COLO829 (cell line): ENCODE measurements at places on chromosomes 2 and 18.
A peak's percentile ranks its signal among the peaks of the same experiment; 100 is the strongest.

DNA sequence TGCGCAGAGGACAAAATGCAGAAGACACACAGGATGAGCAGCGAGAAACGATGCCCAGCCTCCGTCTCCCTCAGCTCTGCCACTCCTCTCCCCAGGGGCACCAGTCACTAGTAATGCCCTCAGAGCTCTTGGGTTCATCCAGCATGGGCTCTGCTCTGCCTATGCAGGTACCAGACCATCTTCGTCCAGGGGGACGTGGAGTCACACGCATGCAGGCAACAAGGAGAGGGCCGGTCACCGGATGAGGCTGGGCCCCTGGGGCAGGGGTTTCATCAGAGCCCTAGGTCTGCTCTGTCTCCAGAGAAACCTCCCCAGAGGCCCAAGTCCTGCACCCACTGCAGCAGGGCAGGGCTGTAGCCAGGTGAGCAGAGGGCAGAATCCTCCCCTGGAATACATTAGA, 23.9 kb downstream of the RAB31 start:
- DNase-seq: no peak

- no peak for DNase-seq
Measured at GRCh38 chr2:25505622-25506021, 163.9 kb upstream of the DNMT3A start.

DNA sequence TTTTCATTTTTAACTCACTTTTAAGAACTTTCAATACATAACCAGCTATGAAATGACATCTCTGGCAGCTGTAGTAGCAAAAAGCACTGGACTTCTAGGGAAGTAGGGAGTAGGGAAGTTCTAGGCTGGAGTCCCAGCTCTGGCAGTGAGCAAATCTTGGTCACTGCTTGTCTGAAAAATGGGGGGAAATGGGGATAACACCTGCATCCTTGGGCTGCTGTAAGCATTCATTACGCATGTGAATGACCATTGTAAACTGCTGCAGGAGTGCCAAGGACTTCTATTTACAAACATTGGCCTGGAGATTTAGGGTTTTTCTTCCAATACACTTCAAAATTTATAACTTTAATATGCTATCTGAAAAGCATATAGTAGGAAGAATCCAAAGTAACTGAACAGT, 972 bp upstream of the MPP4 start:
- no peak for DNase-seq

- DNase-seq: no peak
Measured at GRCh38 chr2:20555954-20556353, 94.9 kb downstream of the HS1BP3 start.

DNA sequence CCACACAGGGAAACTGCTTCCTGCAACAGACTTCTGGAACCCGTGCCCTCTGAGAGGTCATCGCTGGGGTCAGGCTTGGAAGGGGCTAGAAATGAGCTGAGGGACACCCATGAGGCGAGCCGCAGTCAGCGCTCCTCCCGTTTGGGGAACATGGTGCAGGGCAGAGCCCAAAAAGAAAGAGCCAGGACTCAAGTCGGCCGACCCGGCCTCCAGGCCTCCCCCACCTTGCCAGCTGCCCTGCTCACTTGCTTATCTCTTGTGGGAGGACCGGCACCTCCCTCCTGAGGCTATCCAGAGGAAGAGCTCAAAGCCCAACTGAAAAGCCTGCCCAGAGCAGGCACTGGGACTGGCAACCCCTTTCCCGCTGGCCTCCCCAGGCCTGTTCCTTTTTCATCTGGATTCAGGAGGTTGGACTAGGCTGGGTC, 43.6 kb downstream of the SCTR start:
- no peak for DNase-seq

GRCh38 chr2:170361090-170361936, 183.4 kb downstream of the MYO3B start:
- DNase-seq: peak; percentile 39

DNA sequence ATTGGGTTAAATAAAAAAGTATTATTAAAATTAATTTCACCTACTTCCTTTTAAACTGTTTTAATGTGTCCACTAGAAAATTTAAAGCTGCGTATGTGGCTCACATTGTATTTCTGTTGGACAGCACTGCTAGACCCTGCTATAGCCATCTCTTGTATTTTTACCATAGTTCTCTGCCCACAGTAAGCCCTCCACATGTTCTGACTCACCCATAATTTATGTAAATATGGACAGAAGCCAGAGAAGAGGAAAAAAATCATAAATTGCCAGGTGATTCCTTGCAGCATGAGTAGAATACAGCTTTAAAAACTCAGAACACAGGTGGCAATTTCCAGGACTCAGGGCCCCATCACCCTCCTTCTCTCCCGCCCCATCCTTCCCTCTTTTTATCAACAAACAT, 142.4 kb upstream of the MEX3C start:
- no peak for DNase-seq

GRCh38 chr18:76610933-76611749, 116.1 kb upstream of the ZNF516 start:
- no peak for DNase-seq

DNA sequence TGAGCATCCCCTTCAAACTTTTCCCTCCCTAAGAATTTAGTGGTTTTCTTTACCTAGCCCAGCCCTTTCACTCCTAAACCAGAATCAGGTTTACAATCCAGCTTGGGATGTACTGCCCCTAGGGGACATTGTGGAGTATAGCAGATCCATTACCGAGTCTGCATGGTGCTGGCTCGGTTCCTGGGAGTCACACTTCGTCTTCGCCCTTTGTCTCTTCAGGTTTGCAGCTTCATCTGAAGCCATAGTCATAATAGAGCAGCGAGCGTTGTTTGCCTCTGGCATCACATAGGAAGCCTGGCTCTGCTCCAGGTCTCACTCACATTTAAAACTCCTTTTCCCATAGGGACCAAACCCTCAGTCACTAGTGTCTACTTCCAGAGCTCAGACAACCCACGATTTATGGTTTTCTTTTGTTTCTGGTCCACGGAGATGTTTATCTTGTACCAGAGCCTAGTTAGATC, 16.8 kb upstream of the LYPD6 start:
- DNase-seq: peak; percentile 50

DNA sequence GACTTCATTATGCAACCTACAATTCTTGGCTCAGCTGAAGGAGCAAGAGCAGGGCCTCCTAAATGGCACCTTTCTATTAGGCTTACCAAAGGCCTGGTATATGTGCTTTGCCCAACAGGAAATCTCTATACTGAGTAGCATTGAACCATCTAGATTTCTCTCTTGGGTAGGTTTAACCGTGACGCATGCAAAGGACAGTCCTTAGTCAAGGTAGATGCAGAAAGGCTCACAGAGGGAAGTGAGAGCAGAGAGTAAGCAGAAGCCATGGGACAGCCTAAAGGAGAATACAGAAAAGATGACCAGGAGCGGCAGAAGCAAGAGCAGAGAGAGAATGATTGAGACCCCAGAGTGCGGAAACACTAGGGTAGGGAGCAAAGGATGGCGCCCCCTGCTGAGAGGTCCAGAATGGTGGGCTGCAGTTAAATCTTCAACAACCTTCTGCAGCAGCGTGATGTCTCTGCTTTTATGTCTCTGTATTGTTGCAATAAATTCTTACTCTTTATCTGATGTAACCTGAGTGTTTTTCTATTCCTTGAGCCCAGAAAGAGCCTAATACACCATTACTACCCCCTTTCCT, 4.7 kb upstream of the OSBPL1A start:
- no peak for DNase-seq

GRCh38 chr18:32258558-32259204, 68.8 kb downstream of the MEP1B start:
- no peak for DNase-seq

DNA sequence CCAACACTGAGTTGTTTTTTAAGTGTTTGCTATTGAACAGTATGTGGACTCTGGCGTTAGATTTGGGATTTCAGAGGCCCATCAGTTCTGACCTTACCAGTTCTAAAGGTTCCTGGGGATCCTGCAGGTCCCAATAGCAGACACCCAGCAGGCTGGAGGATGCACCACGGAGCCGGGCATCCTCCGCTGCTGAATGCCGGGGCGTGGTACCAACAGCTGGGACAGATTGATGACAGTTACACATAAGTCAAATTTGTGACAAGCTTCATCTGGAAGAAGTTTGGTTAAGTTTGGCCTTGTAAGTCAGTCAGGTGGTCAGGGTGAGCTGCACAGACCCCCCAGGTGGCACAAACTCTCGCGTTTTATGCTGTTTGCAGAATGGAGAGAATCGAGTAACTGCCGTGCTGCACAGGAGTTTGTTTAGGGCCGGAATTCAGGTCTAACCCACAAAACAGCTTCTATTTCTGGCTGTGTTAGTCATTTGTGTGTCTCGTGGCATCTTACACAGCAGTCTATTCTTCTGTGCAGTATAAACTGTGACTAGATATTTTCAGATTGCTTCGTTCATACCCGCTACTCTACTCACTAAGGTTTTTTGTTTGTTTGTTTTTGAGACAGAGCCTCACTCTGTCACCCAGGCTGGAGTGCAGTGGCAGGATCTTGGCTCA, 19.2 kb downstream of the CTDP1 start:
- peak; percentile 74 for DNase-seq

DNA sequence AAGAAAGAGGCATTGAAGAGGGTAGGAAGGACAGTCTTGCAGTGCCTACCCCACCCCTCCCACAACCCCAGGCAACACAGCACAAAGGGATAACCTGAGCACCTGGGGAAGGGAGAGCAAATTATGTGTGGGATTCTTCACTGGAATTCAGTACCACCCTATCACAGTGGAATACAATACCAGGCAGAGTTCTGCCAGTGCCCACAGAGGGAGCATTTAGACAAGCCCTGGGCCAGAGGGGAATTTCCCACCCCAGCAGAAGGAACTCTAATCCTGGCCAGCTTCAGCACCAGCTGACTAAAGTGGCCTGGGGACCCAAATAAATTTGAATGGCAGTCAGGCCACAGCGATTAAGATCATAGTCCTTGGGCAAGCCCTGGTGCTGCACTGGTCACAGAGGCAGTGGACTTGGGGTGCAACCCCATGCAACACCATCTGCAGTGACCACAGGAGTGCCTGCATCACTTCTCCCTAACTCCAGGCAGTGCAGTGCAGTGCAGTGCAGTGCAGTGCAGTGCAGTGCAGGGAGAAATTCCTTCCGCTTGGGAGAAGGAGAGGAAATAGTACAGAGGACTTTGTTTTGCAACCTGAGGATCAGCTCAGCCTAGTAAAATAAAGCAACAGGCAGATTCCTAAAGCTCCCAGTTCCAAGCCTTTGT, 147.8 kb upstream of the SRD5A2 start:
- no peak for DNase-seq

DNA sequence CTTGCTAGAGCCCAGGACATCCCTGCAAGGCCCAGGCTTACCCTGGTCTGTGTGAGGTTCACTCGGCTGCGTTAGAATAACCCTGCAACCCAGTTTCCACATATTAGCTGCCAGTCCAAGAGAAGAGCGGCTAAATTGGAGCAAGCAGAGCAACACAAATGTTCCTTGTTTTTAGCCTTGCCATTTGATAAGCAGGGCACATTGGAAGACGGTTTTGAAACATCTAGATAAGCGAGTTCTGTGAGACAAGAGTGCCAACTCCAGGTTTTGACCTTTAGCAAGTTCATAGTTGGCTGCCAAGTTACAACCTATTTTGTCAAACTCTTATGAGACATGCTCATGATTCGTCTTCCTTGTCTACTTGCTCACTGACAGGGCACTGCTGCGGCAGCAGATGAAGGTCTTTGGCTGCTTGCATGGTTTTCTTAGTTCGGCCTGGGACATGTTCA, 23.5 kb downstream of the DPP4 start:
- no peak for DNase-seq

GRCh38 chr2:44731505-44731904, 210.0 kb upstream of the SIX3 start:
- no peak for DNase-seq

- no peak for DNase-seq
Measured at GRCh38 chr2:216030216-216030615, 16.9 kb upstream of the MREG start.

GRCh38 chr2:162277381-162277780, 34.1 kb upstream of the FAP start:
- DNase-seq: no peak

GRCh38 chr2:175012516-175012915, 7.3 kb upstream of the CHN1 start:
- no peak for DNase-seq

GRCh38 chr2:151157000-151157735, 104.5 kb downstream of the RBM43 start:
- no peak for DNase-seq

GRCh38 chr2:196725218-196725617, 74.3 kb downstream of the GTF3C3 start:
- no peak for DNase-seq

DNA sequence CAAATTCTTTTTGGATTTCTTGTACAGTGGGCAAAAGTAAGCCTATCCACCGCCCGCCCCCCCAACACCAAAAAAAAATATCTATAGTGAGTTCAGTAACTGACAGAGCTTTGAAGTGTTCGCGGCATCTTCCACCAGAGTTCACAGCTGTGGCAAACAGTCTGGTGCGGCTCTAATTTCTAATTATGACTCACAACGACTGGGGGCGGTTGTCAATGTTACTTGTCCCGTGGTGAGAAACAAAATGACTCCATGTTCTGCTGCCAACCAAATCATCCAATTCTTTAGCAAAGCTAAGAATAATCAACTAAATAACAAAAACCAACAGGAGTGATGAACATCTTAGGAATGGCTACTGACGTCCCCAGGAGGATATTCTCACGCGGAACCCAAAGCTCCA, 392.5 kb upstream of the SALL3 start:
- DNase-seq: no peak

- DNase-seq: no peak
Measured at GRCh38 chr2:158772306-158773078, 22.6 kb upstream of the DAPL1 start.

DNA sequence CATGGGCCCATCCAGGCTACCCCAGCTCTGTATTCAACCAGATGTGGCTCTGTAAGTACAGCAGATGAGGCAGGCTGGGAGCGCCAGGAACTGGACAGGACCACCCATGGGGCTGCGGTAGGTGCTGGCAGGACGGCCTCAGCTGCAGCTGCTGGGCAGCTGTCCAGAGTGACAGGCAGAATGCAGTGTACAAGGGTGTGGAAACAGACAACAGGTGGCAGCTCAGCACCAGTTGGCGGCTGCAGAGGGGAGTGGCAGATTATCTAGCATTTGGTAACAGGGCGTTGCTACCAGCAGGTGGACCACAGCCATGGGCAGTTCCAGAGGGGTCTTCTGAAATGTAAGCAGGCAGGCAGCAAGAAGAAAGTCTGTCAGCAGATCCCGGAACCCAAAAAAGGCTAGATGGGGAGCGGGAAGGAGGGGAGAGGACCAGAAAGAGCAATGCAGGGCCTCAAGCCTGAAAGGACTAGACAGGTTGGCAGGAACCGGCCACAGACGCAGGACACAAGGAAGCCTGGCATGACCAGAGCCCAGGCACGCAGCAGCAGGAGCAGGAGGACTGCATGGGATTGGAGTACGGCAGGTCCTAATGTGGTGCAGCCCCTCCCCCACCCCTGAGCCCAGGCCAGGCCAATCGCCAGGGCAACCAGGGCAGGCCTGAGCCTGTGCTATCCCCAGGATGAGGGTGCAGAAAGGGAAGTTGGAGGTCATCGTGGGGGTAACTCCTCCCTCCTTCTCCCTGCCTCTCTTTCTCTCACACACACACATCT, 24.7 kb downstream of the PKDCC start:
- DNase-seq: no peak

GRCh38 chr2:189576396-189576795, 4.2 kb downstream of the SLC40A1 start:
- DNase-seq: no peak

GRCh38 chr18:2337552-2338141, 233.7 kb downstream of the METTL4 start:
- DNase-seq: peak; percentile 2
